Right ventricle myocardium inferior (tissue), 1 donor: ENCODE measurements at places on chromosomes 3 and 15.

DNA sequence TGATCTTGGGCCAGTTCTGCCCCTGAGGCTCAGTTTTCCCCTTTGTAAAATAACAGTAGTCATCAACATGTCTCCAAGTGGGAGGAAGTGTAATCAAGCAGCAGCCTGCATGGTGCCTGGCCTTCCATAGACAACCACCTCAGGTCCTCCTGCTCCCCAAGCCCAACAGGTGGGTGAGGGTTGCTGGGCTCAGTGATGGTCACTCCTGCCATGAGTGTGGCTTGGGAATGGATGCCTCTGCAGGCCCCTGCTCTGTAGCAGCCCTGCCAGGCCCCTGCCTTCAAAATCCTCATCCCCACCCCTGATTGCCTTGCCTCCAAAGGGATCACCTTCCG, 59.1 kb upstream of the SLC6A1 start:
- DNase-seq: no peak

GRCh38 chr15:84023636-84024035, 211.9 kb upstream of the GOLGA6L4 start:
- no peak for DNase-seq

DNA sequence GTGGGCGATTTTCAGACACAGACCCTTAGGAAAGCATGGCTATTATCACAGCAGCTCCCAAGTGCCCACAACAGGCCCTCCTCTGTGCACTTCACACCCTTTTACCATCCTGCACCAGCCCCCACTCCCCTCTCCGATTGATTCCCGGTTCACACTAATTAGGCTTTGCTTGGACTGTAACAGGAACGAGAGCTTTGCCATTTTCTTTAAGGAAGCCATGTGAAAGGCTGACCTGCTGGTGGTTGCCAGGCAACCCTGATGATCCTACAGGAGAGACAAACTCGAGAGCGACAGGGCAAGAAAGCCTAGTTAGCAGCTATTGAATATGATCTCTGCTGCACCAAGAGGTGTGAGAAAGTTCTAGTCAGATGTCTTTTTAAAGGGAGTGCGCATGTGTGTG, 28.2 kb upstream of the DET1 start:
- DNase-seq: no peak

DNA sequence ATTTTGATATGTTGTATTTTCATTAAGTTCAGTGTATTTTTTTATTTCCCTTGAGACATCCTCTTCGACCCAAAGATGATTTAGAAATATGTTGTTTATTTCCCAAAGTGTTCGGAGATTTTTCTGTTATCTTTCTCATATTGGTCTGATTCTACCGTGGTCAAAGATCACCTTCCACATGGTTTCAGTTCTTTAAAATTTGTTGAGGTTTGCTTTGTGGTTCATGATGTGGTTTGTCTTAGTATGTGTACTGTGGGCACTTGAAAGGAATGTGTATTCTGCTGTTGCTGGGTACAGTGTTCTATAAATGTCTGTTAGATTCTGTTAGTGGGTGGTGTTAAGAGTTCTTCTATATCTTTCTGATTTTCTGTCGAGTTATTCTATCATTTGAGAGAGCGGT, 103.4 kb upstream of the FHIT start:
- DNase-seq: no peak

GRCh38 chr15:69812861-69813261, 284.9 kb downstream of the TLE3 start:
- DNase-seq: no peak

DNA sequence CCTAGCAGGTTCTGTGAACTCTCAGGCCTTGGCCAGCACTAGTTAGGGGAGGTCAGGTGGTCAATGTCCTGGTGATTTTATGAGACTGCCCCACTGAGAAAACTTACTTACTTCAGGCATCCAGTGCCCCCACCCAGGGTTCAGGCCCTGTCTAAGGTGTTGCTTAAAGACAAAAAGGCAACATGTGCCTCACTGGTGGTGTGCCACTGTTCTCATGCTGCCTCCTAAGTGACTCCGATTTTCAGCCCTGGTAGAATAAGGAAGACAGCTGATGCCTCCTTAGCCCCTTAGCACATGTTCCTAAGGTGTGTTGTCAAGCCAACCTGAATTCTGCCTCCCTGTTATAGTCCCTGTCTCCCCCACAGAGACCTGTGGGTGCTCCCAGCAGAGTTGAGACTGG, 5.3 kb downstream of the RBM15B start:
- DNase-seq: no peak
